ENCODE measurements at places on chromosomes 5 and 9.

DNA sequence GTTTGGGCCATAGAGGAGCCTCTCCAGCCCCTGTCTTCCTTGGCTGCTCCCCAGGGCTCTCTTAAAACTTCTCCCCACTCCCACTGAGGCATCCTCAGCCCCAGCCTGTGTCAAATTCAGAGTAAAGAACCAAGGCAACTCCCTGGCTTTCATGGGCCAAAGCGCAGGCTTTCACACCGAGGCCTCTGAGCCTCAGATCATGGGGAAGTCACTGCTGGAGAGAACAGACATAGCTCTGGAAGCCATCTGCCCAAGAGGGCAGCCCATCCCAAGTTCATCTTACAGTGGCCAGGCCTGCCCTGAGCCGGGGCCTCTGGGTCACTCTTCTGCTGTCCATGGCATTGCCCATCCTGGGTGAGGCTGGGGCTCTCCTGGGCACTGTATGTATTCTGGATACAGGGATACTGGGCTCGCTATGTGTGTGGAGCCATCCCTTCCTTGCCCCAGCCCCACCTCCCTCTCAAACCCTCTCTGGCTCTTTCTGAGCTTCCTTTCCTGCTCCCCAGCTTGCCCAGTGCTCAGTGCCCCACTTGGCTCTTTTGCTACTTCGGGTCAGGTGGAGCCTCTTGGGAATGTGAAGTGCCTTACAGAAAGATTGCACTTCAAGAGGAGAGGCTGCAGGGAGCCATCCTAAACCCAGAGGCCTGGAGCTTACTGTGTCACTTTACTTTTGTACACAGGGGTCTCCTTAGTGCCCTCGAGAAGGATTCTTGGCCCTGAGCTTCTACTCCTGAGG lies 33.0 kb downstream of the TGFBI start:
- DNase-seq = no peak

DNA sequence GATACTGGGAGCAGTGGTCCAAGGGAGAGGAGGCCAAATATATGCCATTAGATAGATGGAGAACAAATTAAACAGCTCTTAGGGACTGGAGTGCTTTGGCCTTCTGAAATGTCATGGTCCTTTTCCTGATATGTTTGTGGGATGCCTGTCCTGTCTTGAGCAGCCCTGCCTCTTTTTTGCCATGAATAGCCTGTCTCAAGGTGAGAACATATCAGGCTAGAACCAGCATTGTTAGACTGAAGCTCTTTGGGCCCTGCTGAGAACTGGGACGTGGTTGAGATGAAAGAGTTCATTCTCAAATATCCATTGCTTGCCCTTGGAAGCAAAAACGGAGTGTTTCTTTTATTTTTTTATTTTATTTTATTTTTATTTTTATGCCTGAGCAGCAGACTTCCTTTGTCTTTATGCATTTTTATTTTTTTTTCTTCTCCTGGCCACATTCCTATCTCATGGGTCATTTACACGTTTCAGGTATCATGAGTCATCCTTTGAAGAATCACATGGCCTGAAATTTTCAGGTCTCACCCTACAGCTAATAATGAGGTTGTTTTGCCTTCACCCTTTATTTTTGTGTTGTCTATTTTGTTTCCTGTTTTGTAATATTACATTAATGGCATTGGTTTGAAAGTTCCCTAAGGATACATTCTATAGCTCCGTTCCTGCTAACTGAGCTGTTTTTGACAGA lies 371.4 kb downstream of the PSAT1 start:
- no peak for DNase-seq

- DNase-seq = no peak
Measured at GRCh38 chr9:98644011-98644410, 64.7 kb downstream of the GABBR2 start.

DNA sequence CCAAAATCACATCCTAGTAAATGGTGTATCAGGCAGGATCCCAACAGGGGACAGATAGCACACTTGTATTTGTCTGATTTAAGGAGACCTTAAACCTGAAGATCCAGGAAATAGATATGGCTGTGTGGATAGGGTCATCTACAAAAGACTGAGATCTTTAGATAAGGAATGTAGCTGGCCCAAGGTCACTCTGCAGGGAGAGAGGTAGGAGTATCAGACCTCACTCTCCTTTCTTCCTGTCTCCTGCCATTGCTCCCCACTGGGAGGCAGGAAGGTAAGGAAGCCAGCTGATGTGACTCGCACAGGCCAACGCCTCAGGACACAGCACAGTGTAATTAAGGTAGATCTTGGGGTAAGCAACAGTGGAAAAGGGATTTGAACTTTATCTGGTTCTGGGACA lies 85.8 kb downstream of the PLPPR1 start:
- no peak for DNase-seq

DNA sequence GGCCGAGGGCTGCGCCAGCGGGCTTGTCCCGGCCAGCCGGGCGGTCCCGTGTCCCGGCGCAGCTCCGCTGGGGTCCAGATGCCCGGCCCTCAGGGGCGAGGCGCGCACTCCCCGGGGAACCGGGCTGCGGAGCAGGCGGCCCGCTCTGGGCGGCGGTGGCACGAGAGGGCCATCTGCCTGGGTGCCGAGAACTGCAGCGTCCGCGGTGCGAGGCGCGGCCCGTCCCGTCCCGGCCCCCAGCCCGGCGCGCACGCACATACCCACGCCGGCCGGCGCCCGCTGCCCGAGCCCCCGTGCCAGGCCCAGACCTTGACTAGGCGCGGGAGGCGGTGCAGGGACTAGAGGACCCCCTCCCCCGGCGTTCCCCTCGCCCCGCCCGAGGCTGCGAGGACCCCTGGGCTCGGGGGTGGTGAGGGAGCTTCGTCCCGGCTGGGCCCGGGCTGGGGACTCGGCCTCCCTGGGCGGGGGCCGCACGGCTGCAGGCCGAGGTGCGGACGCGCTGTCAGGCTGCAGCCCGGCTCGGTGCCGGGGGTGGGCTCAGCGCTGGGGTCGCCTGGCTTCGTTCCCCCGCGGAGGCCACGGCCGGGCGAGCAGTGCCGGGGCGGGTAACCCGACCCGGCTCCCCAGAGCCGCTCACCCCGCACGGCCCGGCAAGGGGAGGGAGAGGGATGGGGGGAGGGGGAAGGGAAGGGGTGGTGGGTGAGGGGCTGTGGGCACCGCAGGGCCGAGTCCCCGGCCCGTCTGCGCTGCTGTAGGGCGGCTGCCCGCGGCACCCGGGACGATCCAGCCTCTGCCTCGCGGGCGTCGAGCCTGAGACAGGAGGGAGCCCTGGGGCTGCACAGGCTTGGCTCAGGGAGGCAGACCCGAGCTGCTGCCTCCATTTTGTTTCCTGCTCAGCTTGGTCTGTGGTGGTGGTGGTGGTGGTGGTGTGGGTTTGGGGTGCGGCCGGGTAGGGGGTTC lies 1.2 kb upstream of the NSD1 start:
- peak; percentile 56 for DNase-seq

DNA sequence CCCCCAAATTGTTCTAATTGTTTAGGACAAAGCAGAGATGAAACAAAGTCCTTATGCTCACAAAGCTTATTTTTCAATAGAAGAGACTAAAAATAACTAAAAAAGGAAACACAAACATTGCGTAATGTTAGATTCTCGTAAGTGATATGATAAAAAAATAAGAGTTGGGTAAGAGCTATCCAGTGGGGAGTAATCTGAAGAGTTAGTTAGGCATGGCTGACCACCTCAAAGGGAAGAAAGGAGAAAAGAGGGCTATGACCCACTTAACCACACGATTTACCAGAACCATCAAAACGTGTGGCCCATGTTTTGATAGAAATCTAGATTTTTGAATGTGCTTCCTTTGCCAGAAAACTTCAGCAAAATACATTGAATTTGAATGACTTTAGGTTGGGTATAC lies 1296.8 kb upstream of the NUDT12 start:
- no peak for DNase-seq

- DNase-seq = no peak
Measured at GRCh38 chr9:128404560-128404959, 16.1 kb upstream of the CERCAM start.

GRCh38 chr5:717143-717542 lies 24.0 kb upstream of the TPPP start:
- no peak for DNase-seq

GRCh38 chr5:51373880-51374523 lies 9.2 kb upstream of the ISL1 start:
- DNase-seq = no peak

DNA sequence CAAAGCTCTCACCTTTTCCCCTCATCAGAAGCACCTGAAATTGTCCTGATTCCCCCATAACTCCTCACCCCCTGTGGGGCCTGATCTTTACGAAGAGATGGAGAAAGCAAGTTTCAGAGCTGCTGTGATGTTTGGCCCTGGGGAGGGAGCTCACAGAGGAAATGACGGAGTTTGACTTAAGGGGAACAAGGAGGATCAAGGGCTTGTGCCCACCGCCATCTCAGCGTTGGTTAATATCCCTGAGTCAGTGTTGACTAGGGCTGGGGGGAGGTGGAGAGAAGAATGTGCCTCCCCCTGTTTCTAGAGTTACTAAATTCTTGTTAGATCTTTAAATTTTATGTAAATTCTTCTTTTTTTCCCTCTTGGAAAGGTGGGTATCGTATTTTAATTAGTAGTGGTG lies 27.8 kb downstream of the FGF18 start:
- DNase-seq = no peak

- no peak for DNase-seq
Measured at GRCh38 chr5:39352951-39353350, 11.3 kb downstream of the C9 start.

DNA sequence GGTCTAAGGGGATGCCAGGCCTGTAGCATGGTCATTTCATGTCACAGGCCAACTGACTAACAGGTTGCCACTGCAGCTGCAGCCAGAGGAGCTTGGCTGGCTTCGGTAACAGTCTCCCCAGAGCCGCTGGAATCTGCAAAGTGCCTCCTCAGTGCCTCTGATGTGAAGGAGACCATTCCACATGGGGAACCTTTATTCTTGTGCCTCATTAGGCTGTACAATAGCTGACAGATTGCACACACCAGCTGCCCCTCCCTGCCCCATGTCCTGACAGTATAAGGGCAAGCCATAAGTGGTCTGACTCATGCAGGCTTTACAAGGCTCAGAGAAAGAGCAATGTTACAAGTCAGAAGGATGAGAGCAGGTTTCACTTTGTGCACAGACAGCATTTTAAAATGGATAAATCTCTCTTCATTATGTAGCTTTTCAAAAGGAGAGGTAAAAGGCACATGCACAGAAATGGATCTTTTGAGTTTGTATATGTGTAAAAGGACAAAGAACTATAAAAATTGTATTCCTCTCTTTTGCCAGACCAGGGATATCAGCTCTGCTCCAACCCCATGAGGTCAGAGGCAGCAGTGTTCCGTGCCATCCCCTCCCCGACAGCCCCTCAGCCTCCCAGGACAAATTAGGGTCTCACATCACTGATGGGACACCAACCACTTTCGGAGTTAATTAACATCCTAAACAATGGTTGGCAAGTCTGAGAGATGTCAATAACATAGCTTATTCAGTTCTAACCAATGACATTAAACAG lies 467.8 kb downstream of the TMEM232 start:
- no peak for DNase-seq

DNA sequence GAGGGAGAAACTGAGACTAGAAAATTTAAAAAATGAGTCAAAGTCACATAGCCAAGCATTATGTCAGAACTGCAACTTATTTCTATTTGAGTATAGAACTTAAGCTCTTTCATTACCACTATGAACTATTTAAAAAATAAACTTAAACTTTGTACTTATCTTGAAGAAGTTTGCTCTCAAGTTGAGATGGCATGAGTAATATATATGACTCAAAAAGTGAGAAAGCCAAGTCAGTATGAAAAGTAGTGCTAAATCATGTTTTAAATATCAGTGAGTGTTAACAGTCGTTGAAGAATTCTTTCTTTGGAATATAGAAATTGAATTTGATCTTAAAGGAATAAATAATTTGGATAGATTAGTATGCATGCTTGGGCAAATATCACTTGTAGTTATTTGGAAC lies 36.3 kb upstream of the CDH10 start:
- no peak for DNase-seq

DNA sequence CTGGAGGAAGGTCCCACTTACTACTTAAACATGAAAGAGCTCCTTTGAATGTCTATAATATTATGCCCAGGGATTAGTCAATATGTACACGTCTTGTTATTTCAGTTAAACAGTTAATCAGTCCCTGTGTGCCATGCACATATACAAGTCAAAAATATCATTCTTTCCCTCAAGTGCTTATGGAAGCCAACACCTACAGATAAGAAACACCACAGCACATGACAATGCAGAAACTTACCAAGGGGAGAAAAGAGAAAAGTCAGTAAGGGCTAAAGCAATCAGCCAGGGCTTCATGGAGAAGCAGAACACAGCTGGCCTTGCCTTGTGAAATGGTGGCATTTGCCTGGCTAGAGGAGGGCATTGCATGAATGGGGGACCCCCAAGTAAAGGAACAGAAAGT lies 88.3 kb downstream of the SNCAIP start:
- DNase-seq = no peak

DNA sequence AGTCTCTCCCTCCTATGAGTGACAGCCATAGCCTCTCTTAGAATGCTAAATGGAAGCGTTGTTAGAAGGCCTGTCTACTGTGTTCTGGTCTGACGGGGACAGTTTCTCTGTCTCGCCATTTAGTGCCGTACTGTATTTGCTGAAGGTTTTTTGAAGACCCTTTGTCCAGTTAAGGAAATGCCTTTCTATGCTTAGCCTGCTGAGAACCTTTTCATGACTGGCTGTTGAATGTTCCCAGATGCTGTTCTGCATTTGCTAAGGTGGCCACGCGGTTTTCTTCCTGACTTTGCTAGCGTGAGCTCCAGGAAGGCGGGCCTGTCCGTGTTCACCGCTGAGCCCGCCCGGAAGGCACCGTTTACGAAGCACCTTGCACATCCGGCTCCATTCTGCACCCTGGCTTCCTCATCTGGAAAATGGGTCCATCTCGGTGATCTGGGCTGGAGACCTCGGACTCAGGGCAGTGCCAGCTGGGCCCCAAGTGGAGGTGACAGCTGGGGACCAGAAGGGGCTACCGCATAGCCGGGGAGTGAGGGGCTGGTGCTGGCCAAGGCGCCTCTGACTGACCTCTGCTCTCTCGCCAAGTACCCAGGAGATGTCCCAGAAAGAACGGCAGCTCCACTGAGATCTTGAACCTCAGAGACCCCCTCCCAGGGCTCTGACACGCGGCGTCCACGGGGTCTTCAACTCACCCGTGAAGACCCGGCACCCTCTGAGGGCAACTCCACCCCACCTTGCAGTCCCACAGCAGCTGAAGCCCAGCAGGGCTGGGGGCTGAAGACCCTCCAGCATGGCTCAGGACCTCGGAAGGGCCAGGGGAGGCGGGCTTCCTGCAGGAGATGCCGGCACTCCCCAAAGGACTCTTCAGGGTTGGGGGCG lies 52.5 kb upstream of the NKD2 start:
- DNase-seq = no peak

DNA sequence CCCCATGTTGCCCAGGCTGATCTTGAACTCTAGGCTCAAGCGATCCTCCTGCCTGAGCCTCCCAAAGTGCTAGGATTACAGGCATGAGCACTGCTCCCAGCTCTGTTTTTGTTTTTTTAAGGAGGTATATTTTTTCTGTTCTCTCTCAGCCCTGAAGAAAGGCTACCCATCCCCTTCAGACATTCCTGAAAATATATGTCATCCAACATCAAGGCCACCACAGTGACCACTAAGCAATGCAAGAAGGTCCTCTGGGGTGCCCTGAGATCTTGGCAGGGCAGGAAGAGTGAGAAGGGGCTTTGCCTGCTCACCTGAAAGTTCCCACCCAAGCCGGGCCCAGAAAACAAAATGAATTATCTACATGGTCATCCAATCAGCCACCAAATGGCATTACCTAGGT lies 47.8 kb upstream of the IL17B start:
- no peak for DNase-seq
